ENCODE measurements at places on chromosomes 3 and 15.
A peak's percentile ranks its signal among the peaks of the same experiment; 100 is the strongest.

DNA sequence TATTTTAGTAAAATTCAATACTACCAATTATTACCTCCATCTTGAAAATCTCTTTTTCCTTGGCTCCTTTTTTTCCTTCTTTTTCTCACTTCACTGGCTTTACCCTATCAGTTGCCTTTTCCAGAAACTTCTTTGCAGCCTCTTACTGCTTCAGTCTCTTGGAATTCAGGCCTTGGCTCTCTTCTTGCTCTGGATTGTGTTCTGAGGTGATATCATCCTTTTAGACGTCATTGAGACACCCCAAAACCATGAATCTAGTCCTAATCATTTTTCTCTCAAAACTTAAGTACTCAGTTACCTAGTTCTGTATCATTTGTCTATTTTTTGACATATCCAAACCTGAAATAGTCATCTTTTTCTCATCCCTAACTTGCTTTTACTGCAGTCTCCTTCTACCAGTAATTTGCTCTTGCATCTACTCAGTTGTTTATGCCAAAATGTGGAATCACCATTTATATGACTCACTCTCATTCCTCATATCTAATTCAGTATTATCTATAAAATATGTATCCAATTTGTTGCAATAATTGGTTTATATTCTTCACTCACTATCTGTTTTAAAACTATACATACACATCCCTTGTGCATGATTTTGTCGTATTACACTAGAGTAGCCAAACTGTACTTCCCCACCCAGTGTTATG lies 703.2 kb upstream of the CCDC54 start:
- no peak for DNase-seq

GRCh38 chr15:59174835-59175831 lies 31.5 kb upstream of the LDHAL6B start:
- DNase-seq: peak; percentile 79

DNA sequence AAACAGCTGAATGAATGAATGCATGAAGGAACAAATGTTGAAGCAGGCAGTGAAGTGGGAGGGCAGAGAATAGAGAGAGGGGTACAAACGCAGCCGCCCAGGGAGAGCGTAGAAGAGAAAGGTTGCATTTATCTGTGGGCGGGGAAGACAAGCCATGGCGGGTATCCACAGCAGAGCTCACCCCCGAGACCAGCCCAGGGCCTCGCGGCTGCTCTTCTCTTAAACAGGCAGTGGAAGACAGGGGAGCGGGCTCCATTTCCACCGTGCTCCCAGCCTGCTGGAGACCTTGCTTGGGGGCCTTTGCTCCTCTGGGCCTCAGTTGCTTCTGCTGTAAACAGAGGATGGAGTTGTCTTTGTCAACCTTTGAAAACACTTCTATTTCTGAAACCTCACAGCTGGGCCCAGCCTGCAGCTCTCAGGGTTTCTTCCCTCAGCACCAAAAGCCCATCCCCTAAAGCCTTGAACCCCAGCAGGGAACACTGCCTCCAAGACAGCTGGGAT lies 259.5 kb downstream of the UACA start:
- DNase-seq: no peak

DNA sequence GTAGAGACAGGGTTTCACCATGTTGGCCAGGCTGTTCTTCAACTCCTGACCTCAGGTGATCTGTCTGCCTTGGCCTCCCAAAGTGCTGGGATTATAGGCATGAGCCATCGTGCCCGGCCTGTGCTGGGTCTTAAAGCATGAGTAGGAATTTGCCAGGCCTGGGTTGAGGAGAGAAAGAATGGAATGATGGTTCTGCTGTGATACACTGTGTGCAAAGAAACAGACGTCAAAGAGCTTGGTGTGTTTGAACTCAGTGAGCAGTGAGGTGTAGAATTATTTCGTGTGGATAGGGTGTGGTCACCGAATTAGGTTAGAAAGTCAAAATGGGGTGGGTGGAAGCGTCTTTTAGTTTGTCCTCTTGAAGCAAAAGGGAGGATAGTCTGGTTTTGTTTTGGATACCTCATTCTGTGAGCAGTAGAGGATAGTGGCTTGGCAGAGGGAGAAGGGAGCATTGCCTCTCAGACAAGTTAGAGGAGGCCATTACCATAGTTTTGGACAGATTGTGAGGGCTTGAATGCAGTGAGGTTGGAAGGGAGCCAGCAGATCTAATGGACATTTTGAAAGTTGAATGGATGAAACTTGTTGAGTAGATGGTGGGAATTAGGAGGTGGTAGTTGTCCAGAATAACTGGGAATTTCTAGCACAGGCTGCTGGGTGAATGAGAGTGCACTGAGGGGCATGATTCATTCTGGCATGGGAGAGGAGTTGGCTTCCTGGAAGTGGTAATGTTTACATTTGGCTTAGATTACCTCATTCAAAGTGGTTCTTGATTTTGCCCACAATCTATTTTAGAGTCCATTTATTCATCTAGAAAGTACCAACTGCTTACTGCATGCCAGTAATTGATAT lies 27.2 kb downstream of the AKAP13 start:
- DNase-seq: no peak

DNA sequence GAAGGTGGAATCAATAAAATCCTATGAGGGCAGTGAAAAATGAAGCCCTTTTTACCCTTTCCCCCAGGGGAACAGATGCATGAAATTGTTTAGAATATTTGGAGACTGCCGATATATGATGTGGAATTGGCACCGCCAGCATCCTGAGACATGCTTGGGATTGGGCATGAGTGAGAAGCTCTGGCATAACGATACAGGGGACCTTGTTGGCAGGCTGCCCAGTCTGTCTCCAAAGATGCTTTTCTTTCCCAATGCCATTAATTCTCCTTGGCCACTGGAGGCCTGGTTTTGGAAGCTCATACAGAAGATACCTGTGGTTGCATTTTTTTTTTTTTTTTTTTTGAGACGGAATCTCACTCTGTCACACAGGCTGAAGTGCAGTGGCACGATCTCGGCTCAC lies 800.6 kb upstream of the LMCD1 start:
- no peak for DNase-seq

- no peak for DNase-seq
Observed at GRCh38 chr3:192918275-192918588, 576 bp upstream of the MB21D2 start.

DNA sequence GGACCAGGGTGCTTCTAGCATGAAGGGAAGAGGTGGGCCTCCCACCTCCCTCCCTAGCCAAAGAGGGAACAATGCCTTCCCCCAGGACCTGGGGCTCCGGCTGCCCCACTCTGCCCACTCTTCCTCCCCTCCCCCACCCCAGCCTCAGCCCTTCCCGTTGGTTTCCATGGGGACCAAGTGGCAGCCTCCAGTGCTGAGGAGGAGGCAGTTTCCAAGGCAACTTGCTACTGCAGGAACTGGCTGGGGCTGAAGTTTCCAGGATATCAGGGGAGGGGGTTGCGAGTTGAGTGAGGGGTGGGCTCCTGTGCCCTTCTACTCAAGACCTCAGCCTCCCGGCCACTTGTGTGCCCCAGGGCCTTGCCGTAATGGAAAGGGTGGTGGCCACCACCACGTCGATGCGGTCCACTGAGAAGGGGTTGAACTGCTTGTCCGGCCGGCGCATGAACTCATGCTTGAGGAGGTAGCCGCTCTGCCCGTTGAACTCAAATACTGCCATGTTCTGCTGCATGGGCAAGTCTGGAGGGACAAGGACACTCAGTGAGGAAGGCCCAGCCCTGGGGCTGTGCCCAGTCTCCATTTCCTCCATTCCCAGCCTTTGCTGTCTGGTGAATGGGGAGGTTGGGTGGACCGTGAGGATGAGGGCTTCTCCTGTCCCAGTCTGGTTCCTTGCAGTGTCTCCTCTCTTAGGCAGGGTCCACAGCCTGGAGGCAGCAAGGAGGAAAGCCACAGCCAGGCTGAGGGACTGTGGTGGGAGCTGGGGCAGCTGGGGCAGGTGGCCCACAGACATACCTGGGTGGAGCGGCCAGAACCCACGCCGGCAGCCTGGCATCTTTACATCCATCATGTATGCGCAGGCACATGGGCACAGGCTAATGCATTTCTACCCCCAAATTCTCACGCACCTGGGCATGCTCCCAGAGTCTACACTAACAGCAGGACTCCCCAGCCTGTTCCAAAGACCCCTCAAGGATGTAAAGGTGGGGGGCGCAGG lies 11.3 kb upstream of the ANKRD63 start:
- no peak for DNase-seq

- no peak for DNase-seq
Observed at GRCh38 chr3:53712817-53713388, 133.3 kb downstream of the CHDH start.

DNA sequence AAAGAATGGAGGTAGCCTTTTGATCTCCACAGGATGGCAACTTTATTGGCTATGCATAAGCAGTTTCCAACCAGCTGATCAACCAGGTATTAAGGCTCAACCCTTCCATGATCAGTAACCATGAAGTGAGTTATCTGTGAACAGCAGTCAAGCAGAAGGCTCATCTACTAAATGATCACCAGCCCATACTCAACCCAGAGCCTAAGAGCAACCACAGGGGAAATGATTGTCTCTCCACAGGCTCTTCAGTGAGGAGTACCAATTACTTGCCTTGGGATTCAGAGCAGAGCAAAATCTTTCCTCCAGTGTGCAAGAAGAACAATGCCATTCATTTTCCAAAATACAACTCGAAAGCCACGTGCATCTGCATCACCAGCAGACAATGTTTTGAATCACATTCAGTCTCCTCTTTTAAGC lies 754.8 kb downstream of the ROBO1 start:
- DNase-seq: no peak

GRCh38 chr3:147921051-147921450 lies 511.9 kb downstream of the ZIC1 start:
- DNase-seq: no peak

DNA sequence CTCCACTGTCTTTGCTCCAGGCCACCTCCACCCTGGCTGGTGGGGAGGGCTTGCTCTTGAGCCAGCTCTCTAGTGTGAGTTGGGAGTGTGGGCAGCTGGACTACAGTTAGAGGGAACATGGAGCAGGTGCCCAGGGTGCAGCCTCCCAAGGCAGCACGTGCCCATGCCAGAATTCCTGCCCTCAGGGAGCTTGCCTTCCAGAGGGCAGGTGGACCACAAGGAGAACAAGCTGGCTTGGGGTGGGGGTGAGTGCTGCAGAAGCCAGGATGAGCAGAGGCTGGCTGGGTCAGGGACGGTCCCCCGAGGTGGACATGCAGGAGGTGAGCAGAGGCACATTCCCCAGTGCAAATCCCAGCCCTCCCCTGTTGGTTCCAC lies 89.5 kb downstream of the VGLL4 start:
- no peak for DNase-seq

- no peak for DNase-seq
Observed at GRCh38 chr3:177190756-177191681, 6.3 kb downstream of the TBL1XR1 start.

- no peak for DNase-seq
Observed at GRCh38 chr15:35439291-35439690, 106.7 kb downstream of the DPH6 start.

DNA sequence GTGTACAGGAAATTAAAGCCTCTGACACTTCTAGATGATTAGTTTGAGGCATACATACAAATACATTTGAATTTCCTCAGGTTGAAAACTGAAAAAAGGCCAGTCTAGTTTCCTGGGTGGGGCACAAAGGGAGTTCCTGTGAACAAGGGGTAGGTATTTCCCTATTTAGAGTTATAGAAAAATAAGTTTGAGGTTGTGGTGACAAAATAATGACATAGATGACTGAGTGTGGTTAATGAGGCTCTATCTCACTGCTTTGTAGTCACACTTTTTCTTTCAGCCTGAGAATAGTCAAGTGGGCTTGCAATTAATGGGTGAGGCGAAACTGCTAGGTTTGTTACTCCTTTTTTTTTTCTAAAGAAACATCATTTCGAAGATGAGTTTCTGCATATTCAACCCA lies 4.3 kb downstream of the SLCO3A1 start:
- DNase-seq: no peak

- no peak for DNase-seq
Observed at GRCh38 chr3:195154111-195154791, 116.7 kb downstream of the XXYLT1 start.

- peak; percentile 51 for DNase-seq
Observed at GRCh38 chr15:71093054-71094024, 21.9 kb upstream of the THSD4 start.

DNA sequence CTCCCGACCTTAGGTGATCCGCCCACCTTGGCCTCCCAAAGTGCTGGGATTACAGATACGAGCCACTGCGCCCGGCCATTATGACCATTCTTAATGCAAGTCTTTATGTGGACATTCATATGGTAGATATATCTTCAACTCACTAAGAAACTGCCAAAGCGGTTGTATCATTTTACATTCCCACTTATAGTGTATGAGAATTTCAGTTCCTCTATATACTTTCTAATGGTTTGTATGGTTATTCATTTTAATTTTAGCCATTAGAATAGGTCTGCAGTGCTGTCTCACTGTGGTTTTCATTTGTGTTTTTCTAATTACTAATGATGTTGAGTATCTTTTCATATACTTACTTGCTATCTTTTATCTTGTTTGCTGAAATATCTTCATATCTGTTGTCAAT lies 32.5 kb downstream of the TCF12 start:
- DNase-seq: no peak

- no peak for DNase-seq
Observed at GRCh38 chr3:13718436-13718835, 161.4 kb downstream of the WNT7A start.

DNA sequence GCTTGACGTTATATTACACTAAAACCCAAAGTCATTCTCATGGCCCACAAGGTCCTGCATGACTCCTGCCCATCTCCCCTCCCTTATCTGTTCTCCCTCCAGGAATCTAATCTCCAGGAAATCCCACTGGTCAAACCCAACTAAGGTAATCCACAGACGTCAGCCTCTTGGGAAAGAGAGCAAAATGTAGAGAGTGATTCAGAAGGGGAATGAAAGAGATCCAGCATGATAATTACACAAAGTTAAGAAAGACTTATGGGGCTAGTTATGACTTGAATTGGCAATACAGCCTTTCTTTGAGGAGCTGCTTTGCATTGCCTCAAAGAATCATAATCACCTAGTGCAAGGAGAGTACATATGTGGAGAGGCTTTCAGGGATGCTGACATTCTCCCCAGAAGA lies 137.8 kb upstream of the MYRIP start:
- no peak for DNase-seq

- DNase-seq: no peak
Observed at GRCh38 chr3:152621006-152621868, 213.7 kb upstream of the P2RY1 start.

- no peak for DNase-seq
Observed at GRCh38 chr3:37986479-37987314, 3.9 kb upstream of the VILL start.

- DNase-seq: no peak
Observed at GRCh38 chr3:128221328-128221727, 68.0 kb downstream of the EEFSEC start.

DNA sequence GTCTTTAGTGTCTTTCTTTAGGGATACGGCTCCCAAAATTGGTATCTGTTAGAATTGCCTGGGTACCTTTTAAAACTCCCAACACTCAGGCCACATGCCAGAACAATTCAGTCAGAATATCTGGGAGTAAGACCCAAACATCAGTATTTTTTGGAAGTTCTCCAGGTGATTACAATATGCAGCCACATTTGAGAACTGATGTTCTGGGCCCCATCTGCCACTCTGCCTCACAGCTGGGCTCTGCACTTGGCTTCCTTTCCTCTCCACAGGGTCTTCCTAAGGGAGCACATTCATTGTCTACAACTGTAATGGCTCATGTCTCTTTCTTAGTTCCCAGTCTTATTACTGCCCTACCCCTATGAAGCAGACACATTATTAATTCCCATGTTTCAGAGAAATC lies 394.5 kb downstream of the MFSD1 start:
- DNase-seq: no peak

Data from iPS-NIHi11 (cell line).